Upper lobe of right lung (tissue), 1 donor: ENCODE measurements at places on chromosomes 11 and 22. TPM values are rescaled to one million over a fixed set of nuclear protein-coding genes. Genes with fewer than 3 reads are reported as not detected.

Gene HTR3B
- not detected for total RNA-seq

Gene TRIM49
- total RNA-seq = not detected

Gene MS4A3
- total RNA-seq = not detected

Gene CD248
- 10.0 TPM for total RNA-seq

Gene TSPAN32
- total RNA-seq = 12.2 TPM

Gene BIRC3
- 23.0 TPM for total RNA-seq

Gene PGA4
- total RNA-seq = 0.67 TPM

- DNase-seq = no peak
Observed at GRCh38 chr11:33706966-33707365, 6.3 kb upstream of the C11orf91 start.

- no peak for DNase-seq
Observed at GRCh38 chr22:33409079-33409478, 350.9 kb upstream of the SYN3 start.

DNA sequence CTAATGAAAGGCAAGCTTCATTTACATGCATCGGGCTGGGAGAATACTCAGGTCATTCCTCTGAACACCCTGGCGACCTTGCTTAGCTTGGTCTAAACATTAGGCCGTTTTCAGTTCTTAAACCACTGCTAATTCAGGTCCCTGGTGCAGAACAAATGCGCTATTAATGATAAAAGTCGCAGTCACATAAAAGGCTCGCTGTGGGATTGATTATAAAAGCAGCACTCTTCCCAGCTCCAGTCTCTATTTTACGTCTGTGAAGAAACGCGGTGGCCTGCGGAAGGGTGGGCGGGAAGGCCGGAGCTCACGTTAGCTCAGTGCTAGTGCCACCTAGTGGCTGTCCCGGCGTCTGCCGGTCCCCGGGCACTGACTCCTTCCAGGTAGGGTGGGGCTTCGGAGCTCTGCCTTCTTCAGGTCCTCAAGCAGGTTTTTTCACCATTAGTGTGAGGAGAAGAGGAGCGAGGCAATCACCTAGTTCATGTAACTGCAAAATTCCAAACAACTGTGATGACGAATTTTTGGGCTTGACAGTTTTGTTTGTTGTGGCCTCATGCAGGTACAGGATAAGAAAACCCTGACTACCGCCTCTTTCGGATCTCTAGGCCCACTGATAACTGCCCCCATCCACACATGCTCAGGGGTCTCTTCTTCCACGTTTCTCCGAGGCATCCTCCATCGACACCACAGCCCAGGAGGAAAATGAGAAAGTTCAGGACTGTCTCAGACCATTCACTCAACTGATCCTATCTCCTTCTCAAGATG, 66.5 kb upstream of the CLMP start:
- peak; percentile 92 for DNase-seq

DNA sequence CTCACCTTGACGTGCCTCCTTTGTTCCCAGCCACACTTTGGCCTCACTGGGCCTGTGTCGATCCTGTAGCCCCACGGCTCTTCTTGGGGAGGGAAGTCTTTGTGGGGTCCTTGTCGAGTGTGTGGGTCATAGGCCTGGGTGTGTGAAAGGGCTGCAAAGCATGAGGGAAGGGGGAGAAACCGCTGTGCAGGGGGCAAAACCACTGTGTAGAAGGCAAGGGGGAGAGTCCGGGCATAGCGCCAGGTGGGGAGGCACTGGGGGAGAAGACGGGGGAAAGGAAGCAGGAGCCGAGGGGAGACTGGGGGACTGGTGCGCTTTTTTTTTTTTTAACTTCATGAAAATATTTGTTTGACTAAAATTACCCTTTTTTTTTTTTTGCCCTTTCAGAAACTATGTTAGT, 65.1 kb upstream of the RASD2 start:
- no peak for DNase-seq

- no peak for DNase-seq
Observed at GRCh38 chr22:44400763-44401060, 88.0 kb upstream of the SHISAL1 start.

DNA sequence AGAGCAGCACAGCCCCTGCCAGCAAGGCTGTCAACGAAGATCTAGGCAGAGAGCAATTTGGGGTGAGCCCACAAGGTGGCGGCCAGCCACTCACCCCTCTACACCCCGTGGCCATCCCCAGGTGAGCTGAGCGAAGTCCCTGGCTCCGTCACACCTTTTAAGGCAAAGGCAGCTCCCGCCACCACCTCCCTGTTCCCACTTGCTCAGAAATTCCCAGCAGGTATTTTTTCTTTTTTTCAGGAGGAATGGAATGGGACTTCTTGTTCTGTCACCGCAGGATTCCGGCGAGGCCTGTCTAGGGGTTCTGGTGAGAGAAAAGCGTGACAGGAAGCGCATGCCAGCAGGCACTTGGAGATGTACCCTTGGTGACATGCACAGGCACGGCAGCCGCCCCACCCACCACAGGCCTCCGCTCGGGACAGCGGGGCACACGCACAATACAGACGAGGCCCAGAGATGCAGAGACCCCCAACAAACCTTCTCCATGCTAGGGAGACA, 10.0 kb downstream of the RPL3 start:
- DNase-seq = no peak

GRCh38 chr11:131977854-131978253, 607.4 kb downstream of the NTM start:
- no peak for DNase-seq

DNA sequence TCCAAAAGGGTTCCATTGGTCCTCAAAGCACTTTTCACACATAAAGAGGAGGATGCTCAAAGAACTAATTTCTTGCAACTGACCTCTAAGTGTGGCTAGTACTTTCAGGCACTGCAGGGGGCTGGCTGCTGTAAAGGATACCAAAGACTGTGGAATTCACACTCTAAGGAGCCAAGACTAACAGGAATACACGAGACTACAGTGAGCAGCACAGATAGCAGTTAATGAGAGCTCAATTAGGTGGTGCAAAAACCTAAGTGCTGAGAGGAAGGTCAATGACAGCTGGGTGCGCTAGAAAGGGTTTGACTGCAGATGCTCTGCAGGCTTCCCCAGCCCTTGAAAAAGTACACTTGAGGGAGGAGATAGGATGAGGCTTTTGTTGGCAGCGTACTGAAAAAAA, 124.3 kb upstream of the NTM start:
- DNase-seq = no peak

GRCh38 chr22:19666673-19667593, 47.4 kb upstream of the SEPTIN5 start:
- DNase-seq = no peak

GRCh38 chr22:32576553-32577253, 102.1 kb downstream of the FBXO7 start:
- DNase-seq = no peak

DNA sequence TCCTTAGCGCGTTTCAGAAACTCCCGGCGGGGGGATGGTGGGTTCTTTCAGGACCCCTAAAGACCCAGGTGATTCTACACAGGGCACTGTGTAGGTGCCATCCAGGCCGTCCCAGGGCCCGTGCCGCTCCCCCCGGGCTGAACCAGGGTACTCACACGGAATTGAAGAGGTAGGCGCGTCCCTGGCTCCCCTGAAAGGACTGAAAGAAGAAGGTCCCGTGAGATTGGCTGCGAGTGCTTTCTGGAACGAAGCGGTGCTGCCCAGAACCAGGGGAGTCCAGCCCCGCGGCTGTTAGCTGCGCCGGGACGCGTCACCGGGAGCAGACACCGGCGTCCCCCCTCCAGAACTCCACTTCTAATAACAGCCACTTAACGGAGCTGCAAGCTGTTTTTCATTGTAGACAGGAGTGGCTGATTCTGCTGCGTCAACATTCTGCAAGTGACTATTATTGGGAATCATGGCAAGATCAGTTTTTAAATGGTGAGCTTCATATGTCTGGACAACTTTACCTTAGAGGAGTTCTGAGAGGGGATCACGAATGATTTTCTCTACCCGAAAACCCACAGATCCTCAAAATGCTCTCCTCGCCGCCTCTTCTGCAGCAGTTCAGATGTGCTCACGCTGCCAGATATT, 31.8 kb downstream of the YPEL1 start:
- DNase-seq = no peak
